ENCODE measurements at places on chromosomes 7 and 10. TPM values are rescaled to one million over a fixed set of nuclear protein-coding genes. Genes with fewer than 3 reads are reported as not detected.

The SPDYE2B gene
- total RNA-seq: not detected

The C7orf57 gene
- total RNA-seq: 0.10 TPM

The ARHGAP21 gene
- 26.3 TPM for total RNA-seq

The CFAP70 gene
- total RNA-seq: 0.40 TPM

The MOGAT3 gene
- total RNA-seq: not detected

The FAM25G gene
- total RNA-seq: not detected

The LRCH4 gene
- total RNA-seq: 193 TPM

The ZNF467 gene
- 0.08 TPM for total RNA-seq

The NODAL gene
- not detected for total RNA-seq

The ZNF117 gene
- 7.0 TPM for total RNA-seq

The RNF133 gene
- not detected for total RNA-seq

The SLC16A9 gene
- 0.08 TPM for total RNA-seq

The RAPGEF5 gene
- total RNA-seq: 0.42 TPM

The LRRTM3 gene
- total RNA-seq: not detected

The GPR141 gene
- not detected for total RNA-seq

The TUBAL3 gene
- total RNA-seq: not detected

The CHPF2 gene
- 36.1 TPM for total RNA-seq

The STEAP4 gene
- total RNA-seq: not detected

The GPRIN2 gene
- total RNA-seq: not detected

The HMX2 gene
- not detected for total RNA-seq

The DNAJC9 gene
- total RNA-seq: 71.6 TPM

The PHF14 gene
- 37.8 TPM for total RNA-seq

The TRAPPC14 gene
- 44.0 TPM for total RNA-seq

The CPXM2 gene
- not detected for total RNA-seq

The VWC2 gene
- not detected for total RNA-seq

The RPS24 gene
- 1,455 TPM for total RNA-seq

The GIMAP2 gene
- 79.0 TPM for total RNA-seq

The SPDYE11 gene
- not detected for total RNA-seq

The CYP26A1 gene
- not detected for total RNA-seq

The CC2D2B gene
- 0.21 TPM for total RNA-seq

The TMEM225B gene
- 1.2 TPM for total RNA-seq

The CELF2 gene
- 179 TPM for total RNA-seq

The HIBADH gene
- 10.3 TPM for total RNA-seq

The GPR85 gene
- not detected for total RNA-seq

The TMEM184A gene
- not detected for total RNA-seq

The SRRT gene
- total RNA-seq: 292 TPM

The ZNF783 gene
- 12.7 TPM for total RNA-seq

The CLRN3 gene
- total RNA-seq: not detected

The SFMBT2 gene
- 63.2 TPM for total RNA-seq

The GARS1 gene
- 189 TPM for total RNA-seq

The EMX2 gene
- total RNA-seq: not detected

The MYL7 gene
- not detected for total RNA-seq

The POM121C gene
- 78.2 TPM for total RNA-seq

The CCT6A gene
- total RNA-seq: 170 TPM

The ADAM22 gene
- 2.2 TPM for total RNA-seq

The PIP gene
- not detected for total RNA-seq

The CNPY1 gene
- not detected for total RNA-seq

The CALHM3 gene
- total RNA-seq: 0.63 TPM

The FOXK1 gene
- total RNA-seq: 26.8 TPM

The ZNF25 gene
- 5.0 TPM for total RNA-seq

The ADCY1 gene
- 0.29 TPM for total RNA-seq

Data from activated CD8-positive, alpha-beta T cell treated with anti-CD3 and anti-CD28 coated beads, Interleukin-2, amount 10 ng/mL, durations not matched to agents 7 days and 5 days (primary cell).